ENCODE measurements at places on chromosomes 5 and 9. TPM values are rescaled to one million over a fixed set of nuclear protein-coding genes. Genes with fewer than 3 reads are reported as not detected.

DNA sequence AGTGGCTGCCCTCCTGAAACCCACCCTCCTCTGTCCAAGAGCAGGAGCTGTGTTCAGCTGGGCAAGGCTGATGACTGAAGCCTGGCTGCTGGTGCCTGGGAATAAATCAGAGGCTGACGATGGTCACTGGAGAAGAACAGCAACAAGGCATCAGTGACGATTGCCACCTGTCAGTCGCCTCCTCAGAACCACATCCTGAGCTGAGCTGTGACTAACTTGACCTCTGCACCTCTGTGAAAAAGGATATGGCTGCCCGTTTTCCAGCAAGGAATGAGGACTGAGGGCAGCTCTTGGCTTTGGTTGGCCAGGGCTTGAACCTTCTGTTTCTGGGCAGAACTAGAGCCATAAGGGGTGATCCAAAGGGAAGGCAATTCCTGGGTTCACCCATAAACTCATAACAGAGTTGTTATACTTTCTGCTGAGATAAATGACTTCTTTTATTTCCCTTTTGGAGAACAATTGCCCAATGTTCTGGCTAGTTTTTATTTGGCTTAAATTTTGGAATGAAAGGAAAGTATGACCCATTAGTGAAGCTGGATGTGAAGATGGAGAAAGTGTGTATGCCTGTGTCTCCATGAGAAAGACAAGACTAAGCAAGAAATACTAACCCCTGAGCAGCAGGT lies 40.1 kb downstream of the TRIP13 start:
- DNase-seq: no peak

- DNase-seq: no peak
Measured at GRCh38 chr5:154110716-154111115, 71.9 kb downstream of the MFAP3 start.

GRCh38 chr5:16508730-16509531 lies 43.3 kb upstream of the ZNF622 start:
- DNase-seq: no peak

GRCh38 chr5:2802693-2803365 lies 51.4 kb upstream of the IRX2 start:
- no peak for DNase-seq

The FOXD4L3 gene
- total RNA-seq: 0.29 TPM

- no peak for DNase-seq
Measured at GRCh38 chr9:2761424-2761823, 44.1 kb downstream of the KCNV2 start.

GRCh38 chr5:9278921-9279603 lies 266.8 kb downstream of the SEMA5A start:
- no peak for DNase-seq

The IFNA2 gene
- total RNA-seq: not detected

DNA sequence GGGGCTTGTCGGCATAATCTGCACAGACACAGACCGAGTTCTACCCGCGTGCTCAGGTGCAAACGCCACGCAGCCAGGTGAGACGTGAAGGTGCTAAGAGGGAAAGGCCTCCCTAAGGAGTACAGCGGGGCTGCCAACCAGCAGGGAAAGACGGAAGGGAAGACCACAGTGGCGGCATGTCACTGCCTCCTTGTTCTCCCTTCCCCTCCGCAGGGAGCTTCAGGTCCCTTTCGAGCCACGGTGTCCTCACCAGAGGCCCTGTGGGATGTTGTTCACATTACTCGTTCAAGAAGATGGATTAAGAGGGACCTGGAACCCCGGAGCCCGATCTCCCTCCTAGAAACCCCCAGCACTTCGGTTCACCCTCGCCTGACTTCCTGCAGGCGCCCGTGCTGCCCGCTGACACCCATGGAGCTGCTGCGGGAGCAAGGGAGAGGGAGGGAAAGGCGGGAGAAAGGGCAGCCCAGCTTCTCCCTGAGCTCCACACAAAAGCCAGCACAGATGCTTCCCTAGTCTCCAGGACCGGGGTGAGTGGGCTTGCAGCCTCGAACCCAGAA lies 686 bp downstream of the BRD9 start:
- no peak for DNase-seq

The LRRC70 gene
- 0.97 TPM for total RNA-seq

- no peak for DNase-seq
Measured at GRCh38 chr5:164998590-164998989, 1493.2 kb downstream of the MAT2B start.

DNA sequence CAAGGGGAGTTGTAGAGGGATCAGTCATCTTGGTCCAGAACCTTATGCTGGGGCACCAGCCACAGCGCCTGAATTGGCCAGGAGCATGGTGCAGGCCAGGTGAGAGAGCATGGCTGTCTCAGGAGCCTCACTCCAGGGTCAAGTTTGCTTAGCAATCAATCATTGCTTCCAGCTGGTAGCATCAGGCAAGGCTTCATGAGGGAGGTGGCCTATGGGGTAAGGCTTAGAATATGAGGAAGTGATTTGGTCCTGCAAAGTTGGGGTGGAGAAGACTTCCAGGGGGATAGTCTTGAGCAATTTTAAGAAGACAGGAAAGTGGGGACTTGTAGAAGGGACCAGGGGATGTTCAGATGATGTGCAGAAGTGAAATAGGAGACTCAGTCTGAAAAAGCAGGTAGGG lies 53.9 kb upstream of the PITX1 start:
- DNase-seq: no peak

The FLT4 gene
- total RNA-seq: 1.6 TPM

The ADCY2 gene
- total RNA-seq: not detected

The TMOD1 gene
- total RNA-seq: 0.16 TPM

GRCh38 chr9:36960575-36960955 lies 73.5 kb downstream of the PAX5 start:
- DNase-seq: no peak

GRCh38 chr5:74334062-74334761 lies 306.3 kb downstream of the ENC1 start:
- DNase-seq: no peak

The SLC27A6 gene
- total RNA-seq: not detected

GRCh38 chr5:82097-82496 lies 9.9 kb upstream of the PLEKHG4B start:
- no peak for DNase-seq

GRCh38 chr5:142998316-142999020 lies 228.3 kb downstream of the ARHGAP26 start:
- DNase-seq: no peak

- DNase-seq: no peak
Measured at GRCh38 chr5:171323007-171323406, 14.0 kb downstream of the TLX3 start.

DNA sequence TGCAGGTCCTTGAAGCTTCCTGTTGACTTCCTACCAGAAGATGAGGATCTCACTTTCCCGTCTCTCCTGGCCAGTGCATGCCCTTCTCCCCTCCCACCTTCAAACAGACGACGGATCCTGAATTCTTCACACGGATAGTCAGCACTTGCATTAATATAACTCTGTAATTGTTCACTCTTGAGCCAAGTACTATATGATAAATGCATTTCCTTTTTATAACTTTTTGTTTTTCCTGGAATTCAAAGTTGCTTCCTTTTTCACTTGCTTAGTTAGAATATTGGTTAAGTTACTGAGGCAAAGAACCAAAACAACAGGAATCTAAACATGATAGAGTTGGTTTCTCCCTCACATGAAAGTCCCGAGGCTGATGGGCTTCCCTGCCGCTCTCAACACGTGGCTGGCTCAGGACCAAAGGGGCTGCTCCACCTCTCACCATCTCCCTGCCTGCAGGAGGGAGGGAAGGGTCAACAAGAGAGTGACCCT lies 20.2 kb upstream of the EGFL7 start:
- no peak for DNase-seq

The PTGDS gene
- total RNA-seq: 1.2 TPM

- no peak for DNase-seq
Measured at GRCh38 chr5:156025656-156026055, 301.3 kb upstream of the SGCD start.

DNA sequence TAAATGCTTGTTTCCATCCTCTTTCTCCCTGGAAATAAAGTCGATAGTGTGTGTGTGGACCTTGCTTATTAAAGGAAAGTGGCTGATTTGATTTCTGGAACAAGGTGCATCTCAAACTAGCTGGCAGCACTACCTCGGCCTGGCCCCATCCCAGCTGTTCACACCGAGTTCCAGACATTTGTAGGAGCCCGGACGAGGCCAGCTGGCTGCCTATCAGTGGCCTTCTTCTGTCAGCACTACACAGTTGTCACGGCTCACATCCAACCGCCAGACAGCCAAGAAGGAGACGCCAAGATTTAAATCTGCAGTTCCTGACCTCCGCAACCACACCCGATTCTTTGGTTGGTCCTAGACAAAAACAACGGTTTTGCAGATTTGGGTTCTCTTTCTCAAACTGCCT lies 63.6 kb downstream of the PALM2AKAP2 start:
- DNase-seq: no peak

- DNase-seq: no peak
Measured at GRCh38 chr5:178827636-178828035, 32.1 kb upstream of the ZNF354B start.

The ST8SIA4 gene
- total RNA-seq: 37.5 TPM

- no peak for DNase-seq
Measured at GRCh38 chr9:16771356-16771755, 99.1 kb downstream of the BNC2 start.

- no peak for DNase-seq
Measured at GRCh38 chr9:89212171-89212570, 33.6 kb upstream of the SHC3 start.

DNA sequence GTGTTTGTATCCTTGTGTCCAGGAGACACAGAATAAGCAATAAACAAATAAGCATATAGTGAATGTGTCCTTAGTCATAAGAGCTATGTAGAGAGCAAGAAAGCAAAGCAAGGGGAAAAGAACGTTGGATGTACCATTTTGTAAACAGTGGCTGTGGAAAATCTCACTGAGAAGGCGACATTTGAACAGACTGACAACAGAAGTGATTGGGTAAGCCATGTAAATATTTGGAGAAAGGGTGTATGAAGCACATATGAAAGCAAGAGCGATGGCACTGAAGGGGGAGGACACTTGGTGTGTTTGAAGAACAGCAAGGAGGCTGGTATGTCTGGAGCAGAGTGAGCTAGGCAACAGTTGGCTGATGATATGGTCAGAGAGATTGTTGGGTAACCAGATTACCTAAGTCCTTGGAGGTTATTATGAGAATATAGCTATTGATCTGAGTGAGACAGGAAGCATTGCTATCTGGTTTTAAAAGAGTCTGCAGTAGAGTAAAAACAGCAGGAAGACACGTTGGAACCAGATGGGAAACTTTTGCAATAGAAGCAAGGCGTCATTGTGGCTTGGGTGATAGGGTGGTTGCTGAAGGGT lies 115.5 kb upstream of the IL7R start:
- no peak for DNase-seq

DNA sequence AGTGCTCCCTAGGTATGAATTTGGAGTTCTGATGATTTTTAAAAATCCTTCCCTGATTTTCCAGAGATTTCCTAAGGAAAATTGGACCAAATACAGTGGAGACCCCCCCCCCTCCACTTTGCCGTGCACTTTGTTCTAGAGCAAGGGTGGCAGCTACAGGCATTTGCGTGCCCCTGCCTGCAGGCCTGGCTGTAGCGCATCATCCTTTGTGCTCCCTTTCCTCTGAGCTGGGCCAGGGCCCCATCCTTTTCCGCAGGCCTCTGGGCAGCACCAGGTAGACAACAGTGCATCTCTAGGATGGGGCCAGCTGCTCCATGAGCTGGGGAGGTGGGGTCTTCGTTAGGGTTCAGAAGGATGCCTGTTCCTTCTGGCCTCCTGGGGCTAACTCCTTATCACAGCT lies 39.6 kb downstream of the TRIO start:
- no peak for DNase-seq

DNA sequence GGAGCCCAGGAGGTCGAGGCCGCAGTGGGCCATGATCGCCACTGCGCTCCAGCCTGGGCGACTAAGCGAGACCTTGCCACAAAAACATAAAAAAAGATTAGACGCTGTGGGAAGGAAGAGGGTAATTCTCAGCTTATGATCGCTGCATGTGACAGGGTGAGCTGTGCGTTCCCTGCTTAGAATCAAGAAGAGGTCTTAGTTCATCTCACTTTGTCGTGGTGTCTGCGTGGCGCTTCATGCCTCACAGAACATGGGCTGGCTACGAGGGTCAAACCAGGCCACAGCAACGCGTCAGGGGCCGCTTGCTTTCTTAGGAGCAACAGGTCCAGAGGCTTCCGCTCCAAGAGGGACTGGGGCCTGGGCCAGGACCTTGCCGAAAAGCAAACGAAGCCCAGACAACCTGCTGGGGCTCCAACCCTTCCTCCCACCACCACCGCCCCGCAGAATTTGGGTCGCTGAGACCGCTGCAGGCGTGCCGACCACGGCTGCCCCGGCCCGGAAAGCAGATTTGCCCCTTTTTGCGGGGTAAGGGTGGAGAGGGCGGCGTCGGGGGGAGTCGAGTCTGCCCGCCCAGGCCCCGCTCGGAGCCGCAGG lies 10.0 kb upstream of the GRIN1 start:
- DNase-seq: peak; percentile 41

DNA sequence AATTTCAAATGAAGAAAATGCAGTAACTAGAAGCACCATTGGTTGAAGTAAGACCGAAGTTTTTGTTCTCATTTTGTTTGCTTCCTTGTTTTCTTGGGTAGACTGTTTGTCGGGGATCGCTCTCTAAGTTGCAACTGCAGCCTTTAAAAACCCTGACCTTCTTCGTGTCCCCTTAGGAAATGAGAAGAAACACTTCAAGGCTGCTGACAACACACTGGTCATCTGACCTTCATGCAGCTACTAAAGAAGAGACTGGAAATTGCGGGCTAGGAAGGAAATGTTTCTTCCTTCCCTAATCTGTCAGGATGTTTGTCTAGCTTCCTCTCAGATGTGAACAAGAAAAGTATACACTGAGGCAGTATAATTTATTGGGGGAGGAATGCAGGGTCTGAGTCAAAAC lies 50.7 kb upstream of the CHSY3 start:
- DNase-seq: no peak

- peak; percentile 39 for DNase-seq
Measured at GRCh38 chr5:219460-219863, 1.3 kb downstream of the SDHA start.

The STPG3 gene
- not detected for total RNA-seq

GRCh38 chr9:14031810-14032209 lies 282.1 kb downstream of the NFIB start:
- DNase-seq: no peak

- no peak for DNase-seq
Measured at GRCh38 chr5:172380987-172381643, 73.2 kb downstream of the SH3PXD2B start.

The SHC3 gene
- total RNA-seq: not detected

DNA sequence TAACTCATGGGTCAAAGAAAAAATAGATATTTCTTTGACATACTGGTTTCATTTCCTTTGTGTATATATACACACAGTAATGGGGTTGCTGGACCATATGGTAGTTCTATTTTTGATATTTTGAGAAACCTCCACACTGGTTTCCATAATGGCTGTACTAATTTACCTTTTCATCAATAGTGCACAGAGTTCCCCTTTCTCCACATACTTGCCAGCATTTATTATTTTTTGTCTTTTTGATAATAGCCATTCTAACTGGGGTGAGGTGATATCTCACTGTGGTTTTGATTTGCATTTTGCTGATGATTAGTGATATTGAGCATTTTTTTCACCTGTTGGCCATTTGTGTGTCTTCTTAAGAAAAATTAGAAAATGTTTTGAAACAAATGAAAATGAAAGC lies 78.4 kb upstream of the CKMT2 start:
- DNase-seq: no peak

The TMED9 gene
- total RNA-seq: 109 TPM

GRCh38 chr9:93118863-93119702 lies 15.0 kb downstream of the NINJ1 start:
- no peak for DNase-seq

The PCDHGC5 gene
- total RNA-seq: not detected

- DNase-seq: no peak
Measured at GRCh38 chr5:42886635-42887034, 74.9 kb upstream of the SELENOP start.
